Right cardiac atrium (tissue), 5 donors: ENCODE measurements at places on chromosomes 2 and 18. TPM values are rescaled to one million over a fixed set of nuclear protein-coding genes. Genes with fewer than 3 reads are reported as not detected.

RAX gene
- not detected for total RNA-seq

TUBA4B gene
- not detected for total RNA-seq

NAT8 gene
- not detected for total RNA-seq

SKOR2 gene
- total RNA-seq: not detected

CENPO gene
- total RNA-seq: 4.1 TPM

ACMSD gene
- not detected for total RNA-seq
